ENCODE measurements at places on chromosomes 11 and 22. TPM values are rescaled to one million over a fixed set of nuclear protein-coding genes. Genes with fewer than 3 reads are reported as not detected.

Gene FOXRED2
- total RNA-seq = 15.4 TPM

Gene KIRREL3
- 10.4 TPM for total RNA-seq

Gene TENM4
- 0.01 TPM for total RNA-seq

Gene ZBTB16
- not detected for total RNA-seq

Gene PNPLA3
- total RNA-seq = 0.73 TPM

Data from A549 treated with RU486 at 1 μM for 4 hours (cell line).